ENCODE measurements at places on chromosomes 2 and 18. TPM values are rescaled to one million over a fixed set of nuclear protein-coding genes. Genes with fewer than 3 reads are reported as not detected.
A peak's percentile ranks its signal among the peaks of the same experiment; 100 is the strongest.

GRCh38 chr2:237698358-237698694, 70.9 kb downstream of the LRRFIP1 start:
- peaks cover 2% of the 10 kb centered on the region for H3K4me1 ChIP-seq
- H3K27me3 ChIP-seq: no peaks in the 10 kb centered on the region
- no peak for DNase-seq
- peak overlapping the region; percentile 16 for H3K27ac ChIP-seq

DNA sequence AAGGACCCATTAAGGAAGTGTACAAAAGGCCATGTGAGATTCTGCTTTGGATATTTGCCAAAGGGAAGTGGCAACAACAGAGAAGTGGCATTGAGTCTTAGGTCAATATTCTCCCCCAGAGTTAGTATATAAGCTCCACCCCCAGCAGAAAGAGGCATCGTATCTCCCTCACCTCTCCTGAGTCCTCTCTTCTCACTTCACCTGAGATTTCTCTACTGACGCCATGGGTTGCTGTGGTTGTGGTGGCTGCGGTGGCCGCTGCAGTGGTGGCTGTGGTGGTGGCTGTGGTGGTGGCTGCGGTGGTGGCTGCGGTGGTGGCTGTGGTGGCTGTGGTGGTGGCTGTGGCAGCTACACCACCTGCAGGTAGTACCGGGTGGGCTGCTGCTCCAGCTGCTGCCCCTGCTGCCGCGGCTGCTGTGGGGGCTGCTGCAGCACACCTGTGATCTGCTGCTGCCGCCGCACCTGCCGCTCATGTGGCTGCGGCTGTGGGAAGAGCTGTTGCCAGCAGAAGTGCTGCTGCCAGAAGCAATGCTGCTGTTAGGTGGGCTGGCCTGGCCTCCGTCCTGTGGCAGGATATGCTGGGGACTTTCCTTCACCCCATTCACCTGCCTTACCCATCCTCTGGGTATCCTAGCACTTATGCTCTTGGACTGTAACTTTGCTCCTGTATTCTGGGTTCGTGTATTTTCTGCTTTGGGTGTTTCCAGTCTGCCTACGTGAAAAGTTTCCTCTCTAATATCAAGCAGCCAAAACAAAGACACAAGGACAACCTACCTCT, 5.9 kb downstream of the SCYGR3 start:
- DNase-seq: no peak
- H3K4me3 ChIP-seq: no peak overlapping the region
- no peaks in the 10 kb centered on the region for H3K36me3 ChIP-seq
- H3K27ac ChIP-seq: no peak overlapping the region
- no peaks in the 10 kb centered on the region for H3K27me3 ChIP-seq

Gene SPAST
- 18.2 TPM for total RNA-seq

GRCh38 chr2:101921319-101921952, 70.3 kb upstream of the IL1R2 start:
- no peak overlapping the region for H3K4me3 ChIP-seq
- no peak for DNase-seq
- no peaks in the 10 kb centered on the region for H3K36me3 ChIP-seq
- H3K27ac ChIP-seq: no peak overlapping the region
- H3K27me3 ChIP-seq: no peaks in the 10 kb centered on the region

DNA sequence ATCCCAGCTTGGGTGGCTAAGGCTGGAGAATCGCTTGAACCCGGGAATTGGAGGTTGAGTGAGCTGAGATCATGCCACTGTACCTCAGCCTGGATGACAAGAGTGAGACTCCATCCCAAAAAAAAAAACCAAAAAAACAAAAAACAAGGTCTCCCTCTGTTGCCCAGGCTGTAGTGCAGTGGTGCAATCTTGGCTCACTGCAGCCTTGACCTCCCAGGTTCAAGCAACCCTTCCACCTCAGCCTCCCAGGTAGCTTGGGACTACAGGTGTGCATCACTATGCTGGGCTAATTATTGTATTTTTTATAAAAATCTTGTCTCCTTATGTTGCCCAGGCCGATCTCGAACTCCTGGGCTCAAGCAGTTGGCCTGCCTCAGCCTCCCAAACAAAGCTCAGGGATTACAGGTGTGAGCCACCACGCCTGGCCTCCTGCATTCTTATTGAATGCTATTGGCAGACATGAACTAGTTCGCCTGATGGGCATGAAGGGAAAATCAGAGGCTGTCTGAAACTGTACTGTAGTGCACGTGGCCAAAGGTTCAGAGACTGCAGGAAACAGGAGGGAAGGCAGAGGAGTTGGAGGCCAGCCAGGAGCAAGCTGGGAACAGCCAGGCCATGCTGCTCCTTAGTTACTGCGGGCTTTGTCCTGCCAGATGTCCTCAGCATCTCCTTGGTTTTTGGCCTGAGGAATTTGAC, 16.0 kb upstream of the ASXL2 start:
- no peaks in the 10 kb centered on the region for H3K4me1 ChIP-seq
- no peak overlapping the region for H3K27ac ChIP-seq
- no peaks in the 10 kb centered on the region for H3K36me3 ChIP-seq
- DNase-seq: no peak
- H3K27me3 ChIP-seq: no peaks in the 10 kb centered on the region

Data from aorta (tissue), 5 donors.